Left kidney (tissue), 8 donors: ENCODE measurements at places on chromosomes 12 and 14. TPM values are rescaled to one million over a fixed set of nuclear protein-coding genes. Genes with fewer than 3 reads are reported as not detected.

- DNase-seq = no peak
Measured at GRCh38 chr12:45483571-45483970, 245.9 kb upstream of the ARID2 start.

- DNase-seq = no peak
Measured at GRCh38 chr12:124592481-124593160, 25.2 kb upstream of the NCOR2 start.

- DNase-seq = no peak
Measured at GRCh38 chr14:25349269-25349668, 299.3 kb upstream of the STXBP6 start.

- DNase-seq = no peak
Measured at GRCh38 chr14:104898870-104899510, 25.7 kb upstream of the PLD4 start.

- no peak for DNase-seq
Measured at GRCh38 chr12:57616383-57617101, 5.3 kb downstream of the ARHGEF25 start.

GRCh38 chr12:119020406-119021360, 39.3 kb downstream of the SRRM4 start:
- DNase-seq = no peak

DNA sequence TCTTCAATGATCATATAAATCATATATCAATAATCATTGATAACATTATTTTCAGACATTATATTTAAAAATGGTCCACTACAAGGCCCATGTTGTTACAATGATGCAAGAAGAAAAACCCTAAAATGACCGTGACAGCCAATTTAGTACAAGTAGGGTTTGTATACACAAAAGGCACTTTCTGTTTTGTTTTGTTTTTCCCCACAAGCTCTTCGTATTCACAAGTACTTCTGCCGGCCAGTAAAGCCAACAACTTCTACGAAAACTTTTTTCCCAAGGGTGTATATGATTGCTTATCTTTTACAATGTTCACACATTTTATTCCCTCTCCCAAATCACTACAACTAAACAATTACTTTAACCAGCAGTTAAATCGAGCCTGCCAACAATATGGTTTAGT, 9.6 kb downstream of the PTPRB start:
- no peak for DNase-seq

DNA sequence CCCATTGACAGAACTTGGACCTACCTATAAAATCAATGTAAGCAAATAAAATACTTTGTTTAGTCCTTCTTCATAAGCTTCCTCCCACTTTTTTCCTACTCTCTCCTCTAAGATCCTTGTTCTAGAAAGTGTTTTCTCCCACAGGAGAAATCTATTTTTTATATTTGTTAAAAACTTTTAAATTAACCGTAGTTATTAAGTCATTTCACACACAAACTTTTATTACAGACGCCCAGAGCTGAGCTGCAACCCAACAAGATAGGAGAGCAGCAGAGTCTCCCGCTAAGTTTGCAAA, 27.7 kb downstream of the DAD1 start:
- DNase-seq = no peak

- DNase-seq = no peak
Measured at GRCh38 chr12:31225656-31226535, 100.1 kb downstream of the SINHCAF start.

- DNase-seq = no peak
Measured at GRCh38 chr12:52604859-52605258, 3.6 kb upstream of the KRT72 start.

GRCh38 chr12:100591979-100592378, 18.5 kb downstream of the GAS2L3 start:
- no peak for DNase-seq

GRCh38 chr12:69514111-69514510, 43.9 kb downstream of the FRS2 start:
- DNase-seq = no peak

- no peak for DNase-seq
Measured at GRCh38 chr12:9122091-9122609, 6.4 kb upstream of the A2M start.

DNA sequence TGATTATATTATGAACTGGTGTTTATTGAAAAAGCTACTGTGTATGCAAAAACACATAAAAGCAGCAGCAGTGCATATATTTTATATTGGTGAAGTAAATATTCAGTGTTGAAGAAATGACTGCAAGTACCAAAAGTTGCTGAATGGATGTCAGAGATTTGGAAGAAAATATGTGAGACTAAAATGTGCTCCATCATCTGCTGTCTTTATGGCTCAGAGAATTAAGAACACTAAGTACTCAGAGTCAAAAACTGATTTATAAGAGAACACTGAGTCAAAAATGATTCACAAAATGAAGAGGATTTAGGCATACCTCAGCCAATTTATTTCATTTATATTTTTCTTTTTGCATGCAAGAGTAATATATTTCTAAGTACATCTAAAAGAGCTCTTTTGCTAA, 86.3 kb upstream of the PDZRN4 start:
- DNase-seq = no peak

DNA sequence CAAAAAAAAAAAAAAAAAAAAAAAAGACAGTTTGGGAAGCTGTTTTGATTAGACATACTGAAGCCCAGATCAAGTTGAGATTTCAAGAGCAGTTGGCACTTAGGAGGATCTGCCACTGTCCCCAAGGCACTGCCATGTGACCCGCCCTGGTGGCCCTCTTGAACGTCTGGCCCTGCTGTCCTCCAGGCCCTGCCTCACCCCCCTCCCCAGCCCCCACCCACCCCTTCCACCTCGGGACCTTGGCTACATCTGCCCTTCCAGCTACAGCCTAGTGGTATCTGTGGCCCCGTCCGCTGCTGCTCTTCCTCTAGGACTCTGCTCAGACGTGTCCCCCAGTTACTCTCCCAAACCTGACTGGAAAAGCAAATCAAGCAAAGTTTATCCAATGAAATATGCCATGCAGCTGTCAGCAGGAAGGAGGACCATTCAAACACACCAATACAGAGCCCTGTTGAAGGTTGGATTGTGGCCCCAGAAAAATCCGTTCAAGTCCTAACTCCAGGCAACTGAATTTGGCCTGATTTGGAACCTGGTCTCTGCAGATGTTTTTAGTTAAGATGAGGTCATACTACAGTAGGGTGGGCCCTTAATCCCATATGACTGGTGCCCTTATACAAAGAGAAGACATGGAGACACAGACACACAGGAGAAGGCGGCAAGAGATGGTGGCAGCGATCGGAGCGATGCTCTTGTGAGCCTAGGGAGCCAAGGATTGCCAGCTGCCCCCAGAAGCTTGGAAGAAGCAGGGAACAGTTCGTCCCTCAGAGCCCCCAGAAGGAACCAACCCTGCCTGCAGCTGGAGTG, 17.7 kb downstream of the SLC25A29 start:
- DNase-seq = no peak

GRCh38 chr12:69239922-69240630, 707 bp downstream of the CPSF6 start:
- peak; percentile 44 for DNase-seq

- no peak for DNase-seq
Measured at GRCh38 chr12:47377414-47378221, 297.9 kb upstream of the AMIGO2 start.

- DNase-seq = no peak
Measured at GRCh38 chr12:62934239-62934798, 631 bp downstream of the PPM1H start.

DNA sequence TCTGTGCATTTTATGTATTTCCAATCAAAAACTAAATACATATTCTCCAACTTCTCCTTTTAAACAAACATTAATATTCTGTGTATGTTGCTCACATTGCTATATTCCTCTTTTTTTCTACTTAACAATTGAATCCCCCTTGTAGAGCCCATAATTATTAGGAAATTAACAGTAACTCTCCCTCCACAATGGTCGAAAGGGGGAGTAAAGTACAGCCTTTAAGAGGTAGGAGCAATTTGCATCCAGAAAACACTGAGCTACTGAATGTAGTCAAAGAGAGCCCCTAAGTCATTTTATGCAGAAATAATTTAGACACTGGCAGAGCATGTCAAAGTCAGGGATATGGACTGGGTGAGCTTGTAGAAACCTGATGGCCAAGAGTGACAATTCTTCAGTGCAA, 57.2 kb upstream of the SCN8A start:
- DNase-seq = peak; percentile 8

DNA sequence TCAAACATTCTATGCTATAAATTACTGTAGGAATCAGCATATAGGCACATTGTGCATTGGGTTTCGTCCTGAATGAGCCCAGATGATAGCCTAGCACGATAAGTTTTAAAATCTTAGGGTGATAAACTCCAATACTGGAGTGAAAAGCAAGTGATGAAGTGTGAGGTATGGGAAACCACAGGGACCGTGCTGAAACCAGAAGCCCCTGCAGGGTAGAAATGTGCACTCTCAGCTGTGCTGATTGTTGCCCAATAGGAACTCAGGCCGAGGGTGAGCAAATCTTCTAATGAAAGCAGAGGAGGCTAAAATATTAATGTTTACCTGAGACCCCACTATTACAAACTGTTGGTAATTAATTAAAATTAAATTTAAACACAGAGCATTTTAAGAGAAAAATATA, 1486.6 kb downstream of the AACS start:
- no peak for DNase-seq

DNA sequence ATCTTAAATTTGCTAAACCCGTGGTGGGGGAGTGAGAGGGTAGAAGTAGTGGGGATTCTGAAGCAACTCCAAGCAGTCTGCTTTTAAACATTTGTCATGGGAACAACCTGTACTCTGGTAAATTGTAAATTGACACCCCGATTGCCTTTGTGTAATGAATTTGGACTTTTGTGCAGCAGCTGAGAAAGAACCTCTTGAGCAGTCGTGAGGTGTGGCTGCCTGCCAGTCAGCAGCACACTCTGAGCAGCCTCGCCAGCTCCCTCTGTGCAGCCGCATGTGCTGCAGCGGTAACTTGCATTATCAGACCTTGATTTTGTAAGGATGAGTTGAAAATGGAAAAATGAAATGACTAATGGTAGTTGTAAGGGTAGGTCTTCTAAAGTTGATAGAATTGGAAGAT, 74.3 kb downstream of the SUSD6 start:
- no peak for DNase-seq

DNA sequence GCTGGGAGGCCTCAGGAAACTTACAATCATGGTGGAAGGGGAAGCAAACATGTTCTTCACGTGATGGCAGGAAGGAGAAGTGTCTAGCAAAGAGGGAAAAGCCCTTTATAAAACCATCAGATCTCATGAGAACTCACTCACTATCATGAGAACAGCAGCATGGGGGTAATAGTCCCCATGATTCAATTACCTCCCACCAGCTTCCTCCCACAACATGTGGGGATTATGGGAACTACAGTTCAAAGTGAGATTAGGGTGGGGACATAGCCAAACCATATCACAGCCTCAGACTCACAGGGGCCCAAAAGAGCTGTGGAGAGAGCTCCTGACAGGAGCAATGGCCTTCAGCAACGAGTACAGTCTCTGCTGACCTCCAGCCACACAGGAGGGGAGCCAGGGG, 151.4 kb downstream of the GXYLT1 start:
- DNase-seq = no peak

GRCh38 chr14:84670796-84671195, 859.1 kb upstream of the FLRT2 start:
- no peak for DNase-seq

DNA sequence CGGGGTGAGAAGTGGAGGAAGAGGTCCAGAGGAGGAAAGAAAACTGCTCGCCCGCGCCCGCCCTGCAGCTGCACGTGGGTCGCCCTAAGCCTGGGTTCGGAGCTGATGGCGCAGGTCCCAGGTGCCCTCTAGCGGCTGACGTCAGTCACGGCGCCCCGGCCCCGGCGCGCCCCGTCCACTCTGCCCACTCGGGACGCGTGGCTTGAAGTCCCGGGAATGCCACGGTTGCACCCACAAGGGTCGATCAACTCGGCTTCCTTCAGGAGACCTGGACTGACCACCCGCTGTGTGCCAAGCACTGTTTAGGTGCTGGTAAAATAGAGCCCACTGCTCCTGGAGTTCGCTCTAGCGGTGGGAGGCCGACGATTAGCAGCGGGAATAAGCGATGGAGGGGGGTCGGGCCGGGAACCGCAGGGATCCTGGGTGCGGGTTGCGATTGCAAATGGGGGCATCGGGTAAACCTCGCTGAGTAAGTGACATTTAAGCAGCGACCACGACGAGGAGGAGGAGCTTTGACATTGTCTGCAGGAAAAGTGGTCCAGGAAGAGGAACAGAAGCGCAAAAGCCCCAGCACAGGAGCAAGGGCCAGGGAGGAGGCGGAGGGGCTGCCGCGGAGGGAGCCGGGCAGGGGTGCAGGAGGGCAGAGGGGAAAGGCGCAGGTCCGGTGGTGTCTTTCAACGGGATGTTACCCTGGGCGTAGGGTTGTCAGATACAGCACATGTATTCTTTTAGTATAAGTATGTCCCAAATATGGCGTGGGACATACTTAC, 5.1 kb upstream of the ZNF839 start:
- peak; percentile 82 for DNase-seq

- DNase-seq = no peak
Measured at GRCh38 chr12:95548056-95548538, 3.2 kb downstream of the USP44 start.

GRCh38 chr12:98678236-98678945, 33.3 kb downstream of the APAF1 start:
- no peak for DNase-seq

RNU4-1 gene
- polyA plus RNA-seq = not detected

ADCY4 gene
- polyA plus RNA-seq = 22.4 TPM

REP15 gene
- polyA plus RNA-seq = 2.7 TPM

CLEC9A gene
- polyA plus RNA-seq = 0.76 TPM

C12orf50 gene
- 0.57 TPM for polyA plus RNA-seq

MCRS1 gene
- polyA plus RNA-seq = 61.6 TPM

DEGS2 gene
- 5.3 TPM for polyA plus RNA-seq

KRT85 gene
- not detected for polyA plus RNA-seq

LRTM2 gene
- 0.62 TPM for polyA plus RNA-seq

FERMT2 gene
- polyA plus RNA-seq = 183 TPM

APOLD1 gene
- 12.1 TPM for polyA plus RNA-seq

CRIP1 gene
- 22.7 TPM for polyA plus RNA-seq

BCL2L2 gene
- 50.6 TPM for polyA plus RNA-seq

RAD51AP1 gene
- polyA plus RNA-seq = 44.4 TPM
